ENCODE measurements at places on chromosomes 13 and 19.
A peak's percentile ranks its signal among the peaks of the same experiment; 100 is the strongest.

DNA sequence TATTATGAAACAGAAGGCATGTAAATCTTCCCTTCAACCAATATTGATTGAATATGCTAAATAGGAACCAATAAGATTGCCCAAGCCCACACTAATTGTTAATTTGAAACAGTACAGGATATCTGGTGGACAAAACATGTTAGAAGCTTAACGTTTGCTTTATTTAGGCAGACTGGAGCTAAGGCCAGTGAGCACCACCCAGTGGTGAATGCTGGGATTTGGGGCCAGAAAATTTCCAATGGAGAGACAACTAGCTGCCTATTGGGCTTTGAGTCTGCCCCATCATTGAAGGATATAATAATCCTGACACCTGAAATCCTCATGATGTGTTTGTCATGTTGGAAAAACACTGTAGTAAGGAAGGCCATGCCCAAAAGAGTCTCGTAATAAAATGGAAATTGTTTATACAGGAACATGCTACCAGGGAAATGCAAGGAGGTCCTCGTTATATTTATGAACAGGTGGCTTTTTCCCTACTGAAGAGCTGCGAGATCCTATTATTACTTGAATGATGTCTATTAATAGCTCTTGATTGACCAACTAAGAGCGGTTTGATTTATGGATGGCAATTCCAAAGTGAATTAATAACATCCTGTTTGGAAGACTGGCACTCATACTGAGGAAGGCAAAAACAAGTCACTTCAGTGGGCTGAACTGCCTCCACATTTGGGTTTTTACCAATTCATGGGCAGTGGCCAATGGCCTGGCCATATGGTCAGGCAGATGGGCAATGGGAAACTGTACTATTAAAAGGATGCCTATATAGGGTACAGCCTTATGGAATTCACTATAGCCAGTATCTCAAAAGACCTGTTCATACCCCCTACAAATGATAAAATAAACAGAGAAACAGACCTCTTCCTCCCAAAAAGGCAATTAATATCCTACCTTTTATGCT, 8.7 kb downstream of the SIGLECL1 start:
- DNase-seq, result no peak

- no peak for DNase-seq
Observed at GRCh38 chr19:3034656-3035541, 5.8 kb upstream of the TLE2 start.

GRCh38 chr13:39397896-39398265, 205.1 kb downstream of the LHFPL6 start:
- DNase-seq, result no peak

GRCh38 chr13:31038834-31039552, 106.5 kb downstream of the TEX26 start:
- no peak for DNase-seq

DNA sequence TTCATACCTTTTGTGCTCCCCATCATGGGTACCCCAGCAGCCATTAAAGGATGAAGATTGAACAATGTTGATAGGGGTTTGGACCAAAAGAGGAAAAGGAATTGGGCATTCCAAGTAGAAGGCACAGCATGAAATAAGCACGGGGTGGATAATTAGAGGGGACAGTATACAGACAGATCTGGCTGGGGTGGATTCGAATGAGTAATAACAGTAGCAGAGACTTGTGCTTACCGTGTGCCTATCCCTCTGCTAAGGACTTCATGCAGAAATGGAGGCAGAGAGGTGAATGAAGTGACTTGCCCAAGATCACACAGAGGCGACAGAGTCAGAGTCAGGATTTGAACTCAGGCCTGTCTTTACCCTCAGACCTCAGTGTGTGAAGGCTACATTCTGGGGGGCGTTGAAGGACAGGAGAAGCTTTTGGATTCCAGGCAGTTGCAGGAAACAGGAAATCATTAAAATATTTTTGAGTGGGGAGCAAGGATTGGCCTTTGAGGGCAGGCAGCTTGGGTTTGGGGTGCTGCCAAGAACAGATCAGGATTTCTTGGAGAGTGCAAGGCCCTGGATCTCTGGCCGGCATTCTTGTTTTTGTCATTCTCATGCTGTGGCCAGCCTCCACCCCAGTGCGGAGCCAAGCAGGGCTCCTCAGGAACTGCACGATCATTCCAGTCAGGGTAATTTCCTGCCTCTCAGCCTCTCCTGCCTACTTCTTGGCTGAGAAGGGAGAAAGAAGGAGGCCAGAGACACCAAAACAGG, 18.7 kb downstream of the PAF1 start:
- DNase-seq, result no peak

DNA sequence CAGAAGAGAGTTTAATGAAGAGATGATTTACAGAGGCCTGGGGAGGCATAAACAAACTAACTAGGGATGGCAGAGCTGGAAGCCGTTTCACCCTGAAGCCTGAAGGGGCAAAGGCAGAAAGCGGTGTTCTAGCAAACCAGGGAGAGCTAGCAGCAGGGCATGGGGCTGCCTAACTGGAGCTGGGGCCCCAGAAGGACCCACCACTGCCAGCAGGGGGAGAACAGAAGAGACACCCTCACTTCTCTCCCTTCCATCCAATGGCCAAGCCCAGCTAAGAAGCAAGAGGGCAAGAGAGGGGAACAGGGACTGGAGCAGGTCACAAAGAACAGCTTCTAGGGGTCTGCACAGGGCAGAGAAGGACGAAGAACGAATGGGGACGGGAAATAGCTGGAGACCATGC, 195.5 kb downstream of the KATNAL1 start:
- DNase-seq, result no peak

GRCh38 chr19:58572818-58573657, at the start of gene MZF1:
MZF1 (minus strand) TSS chr19:58573335; CDS start chr19:58571389, 1,946 bp downstream.
- DNase-seq, result peak; percentile 99

- no peak for DNase-seq
Observed at GRCh38 chr13:91668866-91669495, 270.6 kb downstream of the GPC5 start.

GRCh38 chr13:29448174-29448573, 147.3 kb downstream of the SLC7A1 start:
- DNase-seq, result no peak

GRCh38 chr19:5825178-5825577, 14.3 kb downstream of the FUT6 start:
- no peak for DNase-seq

GRCh38 chr19:11390933-11391680, 7.0 kb upstream of the EPOR start:
- DNase-seq, result no peak

GRCh38 chr13:50340146-50340545, 324.9 kb downstream of the KCNRG start:
- DNase-seq, result no peak

DNA sequence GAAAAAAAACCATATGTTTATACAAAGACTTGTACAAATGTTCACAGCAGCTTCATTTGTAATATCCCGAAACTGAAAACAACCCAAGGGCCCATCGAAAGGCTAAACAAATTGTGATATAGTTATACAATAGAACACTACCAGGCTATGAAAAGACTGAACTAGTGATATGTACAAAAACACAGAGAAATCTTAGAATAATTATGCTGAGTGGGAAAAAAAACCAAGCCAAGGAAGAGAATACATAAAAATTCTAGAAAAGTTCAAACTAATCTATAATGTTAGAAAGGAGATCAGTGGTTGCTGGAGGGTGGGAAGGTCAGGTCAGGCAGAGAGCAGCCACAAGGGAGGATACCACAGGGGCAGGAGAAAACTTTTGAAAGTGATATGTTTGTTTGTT, 7.8 kb downstream of the PABPC3 start:
- DNase-seq, result no peak

DNA sequence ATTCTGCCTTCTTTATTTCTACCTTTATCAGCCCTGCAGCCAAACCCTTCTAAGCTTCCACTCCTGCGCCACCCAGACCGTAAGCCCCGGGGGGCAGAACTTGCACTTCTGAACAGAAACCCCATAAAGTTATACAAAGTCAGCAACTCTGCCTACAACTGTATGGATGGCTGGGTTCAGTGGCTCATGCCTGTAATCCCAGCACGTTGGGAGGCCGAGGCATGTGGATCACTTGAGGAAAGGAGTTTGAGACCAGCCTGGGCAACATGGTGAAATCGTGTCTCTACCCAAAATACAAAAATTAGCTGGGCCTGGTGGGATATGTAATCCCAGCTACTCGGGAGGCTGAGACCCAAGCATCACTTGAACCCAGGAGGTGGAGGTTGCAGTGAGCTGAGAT, 10.4 kb downstream of the RANBP3 start:
- DNase-seq, result no peak

- no peak for DNase-seq
Observed at GRCh38 chr13:86429756-86430155, 630.5 kb upstream of the SLITRK6 start.

DNA sequence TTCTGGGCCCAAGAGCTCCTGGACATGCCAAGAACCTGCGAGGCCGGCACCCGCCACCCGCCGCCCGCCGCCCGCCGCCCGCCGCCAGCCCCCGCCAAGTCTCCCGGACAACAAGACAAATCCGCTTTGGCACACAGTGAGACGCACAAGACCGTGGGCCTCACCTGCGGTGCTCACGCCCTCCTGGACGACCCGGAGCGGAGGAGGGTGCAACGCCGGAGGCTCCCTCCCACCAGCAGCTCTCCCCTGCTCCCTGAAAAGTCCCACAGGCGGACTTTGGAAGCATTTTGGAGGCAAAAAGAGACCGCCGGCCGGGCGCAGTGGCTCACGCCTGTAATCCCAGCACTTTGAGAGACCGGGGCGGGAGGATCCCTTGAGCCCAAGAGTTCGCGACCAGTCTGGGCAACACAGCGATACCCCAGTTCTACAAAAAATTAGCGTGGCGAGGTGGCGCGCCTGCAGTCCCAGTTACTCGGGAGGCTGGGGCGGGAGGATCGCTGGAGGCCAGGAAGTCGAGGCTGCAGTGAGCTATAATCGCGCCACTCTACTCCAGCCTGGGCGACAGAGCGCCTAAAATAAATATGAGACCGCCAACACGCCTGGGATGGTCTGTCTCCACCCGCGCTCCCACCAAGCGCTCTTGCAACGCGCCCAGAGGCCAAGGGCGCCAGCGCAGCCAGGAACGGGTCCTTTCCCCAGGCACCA, 783 bp downstream of the RHPN2 start:
- DNase-seq, result no peak

- DNase-seq, result no peak
Observed at GRCh38 chr13:111292710-111293485, 27.5 kb upstream of the TEX29 start.

GRCh38 chr19:850221-850978, 1.7 kb upstream of the ELANE start:
- peak; percentile 82 for DNase-seq

GRCh38 chr19:39166571-39167391, 30.0 kb upstream of the NCCRP1 start:
- peak; percentile 78 for DNase-seq

GRCh38 chr19:6712231-6712630, 8.2 kb downstream of the C3 start:
- no peak for DNase-seq

- DNase-seq, result no peak
Observed at GRCh38 chr13:33014291-33014690, 1.9 kb upstream of the KL start.

- no peak for DNase-seq
Observed at GRCh38 chr13:110092831-110093247, 214.1 kb downstream of the COL4A1 start.

DNA sequence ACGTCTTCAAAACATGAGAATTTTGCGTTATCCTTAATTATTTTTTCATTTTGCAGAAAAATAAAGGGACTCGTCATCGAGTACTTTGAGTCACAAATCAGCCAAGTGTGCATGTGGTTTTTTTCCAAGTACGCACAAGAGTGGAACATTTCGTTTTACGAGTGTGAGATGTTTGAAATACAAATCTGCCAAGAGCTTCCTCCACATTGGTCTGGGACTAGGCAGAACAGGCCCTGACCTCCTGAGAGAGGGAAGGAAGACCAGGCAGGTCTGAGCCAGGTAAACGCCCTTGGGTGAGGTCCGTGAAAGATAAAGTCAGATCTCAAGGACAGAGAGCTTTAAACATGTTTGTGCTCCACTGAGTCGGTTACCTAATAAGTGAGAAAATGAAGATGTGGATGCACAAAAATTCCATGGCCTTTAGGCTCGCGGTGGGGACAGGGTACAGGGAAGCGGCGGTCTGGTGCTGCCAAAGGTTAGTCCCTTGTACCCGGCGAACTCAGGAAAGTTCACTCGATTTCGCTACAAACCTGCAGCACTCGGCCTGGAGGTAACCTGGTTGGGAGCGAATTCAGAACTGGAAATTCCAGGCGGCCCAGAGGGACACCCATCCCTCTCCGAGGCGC, 473 bp upstream of the ITM2B start:
- no peak for DNase-seq
